ENCODE measurements at places on chromosomes 6 and 20.

- DNase-seq, result no peak
These were observed 590.9 kb upstream of the NRSN1 start for GRCh38 chr6:23535101-23535500.

DNA sequence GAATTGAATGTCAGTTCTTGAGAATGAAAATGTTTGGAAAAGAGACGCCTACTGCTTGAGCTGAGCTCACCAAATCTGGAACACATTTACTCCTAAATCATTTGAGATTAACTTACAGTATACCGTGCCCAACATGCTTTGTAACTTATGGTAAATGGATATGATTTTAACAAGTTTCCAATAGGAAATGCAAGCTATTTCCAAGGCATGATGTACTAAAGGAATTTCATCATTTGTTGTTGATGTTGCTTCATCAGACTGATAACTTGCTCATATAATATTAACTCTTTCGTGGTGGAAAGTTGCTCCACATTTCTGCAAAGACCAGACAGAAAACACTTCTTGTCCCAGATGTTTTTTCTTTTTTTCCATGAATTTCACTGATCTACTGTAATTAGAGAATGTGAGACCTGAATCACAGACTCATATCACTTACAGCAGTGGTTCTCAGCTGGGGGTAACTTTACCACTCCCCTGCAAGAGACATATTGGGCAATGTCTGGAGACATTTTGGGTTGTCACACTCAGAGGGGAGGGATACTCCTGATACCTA is 116.6 kb upstream of the TRAF3IP2 start:
- DNase-seq, result no peak

DNA sequence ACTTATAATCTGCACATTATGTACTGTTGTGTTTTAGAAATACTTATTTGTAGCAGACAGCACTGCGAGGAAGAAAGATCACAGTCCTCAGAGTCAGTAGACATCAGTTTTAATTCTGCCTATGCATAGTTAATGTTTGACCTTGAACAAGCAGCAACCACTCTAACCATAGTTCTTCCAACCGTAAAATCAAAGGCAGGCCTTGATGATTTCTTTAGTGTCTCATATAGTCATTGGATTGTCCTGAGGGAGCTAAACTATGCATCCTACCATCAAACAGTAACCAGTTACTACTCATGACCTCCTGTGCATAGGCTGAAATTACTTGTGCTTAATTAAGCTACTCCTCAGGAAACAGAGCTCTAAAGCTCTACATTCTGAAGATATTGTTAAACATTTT is 294.8 kb upstream of the STXBP5 start:
- no peak for DNase-seq

- DNase-seq, result peak; percentile 19
These were observed 59.2 kb upstream of the PRSS16 start for GRCh38 chr6:27188061-27188884.

DNA sequence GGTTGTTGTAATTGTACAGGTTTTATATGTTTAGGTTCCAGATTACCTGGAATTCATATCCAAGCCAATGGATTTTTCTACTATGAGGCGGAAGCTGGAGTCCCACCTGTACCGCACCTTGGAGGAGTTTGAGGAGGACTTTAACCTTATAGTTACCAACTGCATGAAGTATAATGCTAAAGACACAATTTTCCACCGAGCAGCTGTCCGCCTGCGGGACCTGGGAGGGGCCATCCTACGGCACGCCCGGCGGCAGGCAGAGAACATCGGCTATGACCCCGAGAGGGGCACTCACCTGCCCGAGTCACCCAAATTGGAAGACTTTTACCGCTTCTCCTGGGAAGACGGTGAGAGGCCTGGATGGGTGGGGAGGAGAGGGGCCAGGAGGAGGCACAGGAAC is 13.6 kb downstream of the BRPF3 start:
- DNase-seq, result no peak

DNA sequence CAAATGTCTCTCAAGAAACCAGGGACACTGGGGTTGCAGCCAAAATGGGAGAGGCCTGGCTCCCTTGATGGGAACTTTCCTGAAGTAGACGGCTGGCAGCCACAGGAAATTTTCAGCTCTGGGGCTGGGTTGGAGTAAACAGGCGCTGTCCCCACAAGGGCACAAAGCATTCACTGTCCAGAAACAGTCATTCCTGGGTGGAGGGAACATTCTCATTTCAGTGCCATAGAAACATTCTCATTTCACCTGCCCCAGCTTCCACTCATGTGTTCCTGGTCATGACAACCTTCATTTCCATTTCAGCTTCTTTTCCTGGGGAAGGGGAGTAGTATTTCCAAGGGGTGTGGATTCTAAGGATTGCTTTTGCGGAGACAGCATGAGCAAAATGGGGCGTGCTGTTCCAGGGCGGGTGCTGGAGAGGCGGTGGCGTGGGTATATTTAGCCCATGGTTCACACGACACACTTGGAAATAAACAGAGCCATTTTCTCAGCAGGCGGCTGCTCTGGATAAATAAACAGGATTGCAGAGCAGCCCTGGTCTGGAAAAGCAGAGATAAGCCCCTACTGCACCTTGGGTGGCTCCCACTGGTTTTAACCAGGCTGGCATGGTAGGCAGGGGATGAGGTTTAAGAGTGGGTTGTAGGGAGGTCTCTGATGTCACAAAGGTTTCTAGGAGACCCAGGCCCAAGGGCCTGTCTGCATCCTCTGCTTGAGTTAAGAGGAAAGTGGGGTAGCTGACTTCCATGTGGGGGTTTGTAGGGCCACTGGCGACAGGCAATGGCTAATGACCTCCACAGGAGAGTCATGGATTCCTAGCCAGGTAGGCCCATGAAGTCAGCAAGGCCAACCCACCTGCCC is 32.9 kb downstream of the COX4I2 start:
- no peak for DNase-seq

- DNase-seq, result no peak
These were observed 1.4 kb upstream of the LEMD2 start for GRCh38 chr6:33790379-33790778.

DNA sequence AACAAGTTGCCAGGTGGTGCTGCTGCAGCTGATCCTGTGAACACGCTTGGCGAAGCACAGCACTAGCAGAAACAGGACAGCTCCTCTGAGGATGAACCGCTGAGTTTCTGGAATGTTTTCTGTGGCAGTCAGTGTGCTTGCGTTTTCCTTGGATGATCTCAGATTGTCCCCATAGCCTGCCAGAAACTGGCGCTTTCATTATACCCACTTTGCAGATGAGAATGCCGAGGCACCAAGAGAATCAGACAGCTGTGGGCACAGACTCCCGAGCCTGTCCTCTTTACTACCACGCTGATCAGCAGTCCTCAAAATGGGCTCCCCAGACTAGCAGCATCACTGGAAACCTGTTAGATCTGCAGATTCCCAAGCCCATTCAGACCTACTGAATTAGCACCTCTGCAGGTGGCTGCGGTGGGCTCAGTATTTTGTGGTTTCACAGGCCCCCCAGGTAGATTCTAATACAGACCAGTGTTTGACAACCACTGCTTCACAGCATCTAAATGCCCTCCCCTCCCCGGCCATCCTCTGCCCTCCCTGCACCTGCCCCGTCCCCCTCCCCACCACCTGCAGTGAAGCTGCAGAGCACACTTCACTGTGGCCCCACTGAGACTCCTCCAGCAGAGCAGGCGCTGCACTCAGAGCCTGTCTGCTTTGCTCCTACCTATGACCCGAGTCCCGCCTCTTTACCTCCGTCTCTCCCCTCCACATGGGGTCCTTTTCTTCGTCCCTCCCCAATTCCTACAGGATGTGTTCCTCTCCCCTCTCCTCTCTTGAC is 29.6 kb downstream of the SPATA2 start:
- DNase-seq, result no peak

DNA sequence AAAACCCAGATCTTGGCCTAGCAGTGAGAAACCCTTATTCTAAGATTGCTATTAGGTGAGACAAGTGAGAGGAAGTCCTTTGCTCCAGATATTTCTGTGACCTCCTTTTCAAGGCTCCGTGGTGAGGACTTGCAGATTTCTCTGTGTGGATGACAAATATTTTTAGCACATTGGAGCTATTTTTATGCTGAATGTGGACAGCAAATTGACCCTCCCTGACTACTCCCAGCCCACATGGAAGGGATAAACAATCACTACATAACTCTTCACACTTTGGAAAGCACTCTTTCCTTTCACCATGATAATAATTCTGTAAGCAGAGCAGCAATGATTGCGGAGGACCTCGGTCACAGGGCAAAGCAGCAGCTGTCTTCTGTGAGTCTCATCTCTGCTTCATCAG is 88.0 kb upstream of the ADGRF1 start:
- no peak for DNase-seq

GRCh38 chr6:87101067-87101466 is 6.2 kb upstream of the CGA start:
- no peak for DNase-seq

DNA sequence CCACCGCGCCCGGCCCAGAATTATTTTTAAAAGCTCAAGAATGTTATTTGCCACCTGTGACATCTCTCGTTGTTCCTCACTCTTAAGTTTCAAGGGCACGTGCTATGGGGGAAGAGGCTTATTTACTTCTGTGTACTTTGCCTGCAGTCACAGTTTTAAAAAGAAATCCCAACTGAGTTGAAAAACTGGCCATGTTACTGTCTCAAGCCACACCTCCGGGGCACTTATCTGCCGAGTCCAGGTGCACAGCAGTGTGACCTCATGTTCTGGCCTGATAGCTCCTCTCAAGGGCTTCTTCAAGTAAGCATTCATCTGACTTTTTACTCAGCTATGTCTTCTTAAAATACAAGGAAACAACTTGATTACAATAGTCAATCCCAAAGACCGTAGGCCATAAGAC is 34.5 kb downstream of the SHLD1 start:
- DNase-seq, result no peak

- no peak for DNase-seq
These were observed 158.8 kb downstream of the CDH26 start for GRCh38 chr20:60117065-60117464.

DNA sequence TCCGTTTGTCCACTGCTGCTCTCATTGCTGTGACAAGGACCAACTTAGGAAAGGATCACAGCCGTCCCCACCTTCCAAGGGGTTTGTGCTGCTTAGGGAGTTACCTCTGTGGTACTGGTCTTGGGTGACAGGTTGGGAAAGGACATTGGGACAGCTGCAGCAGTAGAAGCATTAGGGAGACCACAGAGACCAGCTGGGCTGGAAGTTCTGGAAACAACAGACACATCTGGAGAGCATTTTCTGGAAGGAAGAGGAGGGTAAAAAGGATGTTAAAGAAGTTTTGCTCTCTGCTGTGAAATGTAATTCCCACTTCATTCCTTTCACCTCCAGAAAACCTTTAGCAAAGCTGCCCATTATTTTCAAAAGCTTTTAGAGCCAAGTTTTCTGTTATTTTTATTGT is 304.2 kb downstream of the LRFN2 start:
- DNase-seq, result no peak

DNA sequence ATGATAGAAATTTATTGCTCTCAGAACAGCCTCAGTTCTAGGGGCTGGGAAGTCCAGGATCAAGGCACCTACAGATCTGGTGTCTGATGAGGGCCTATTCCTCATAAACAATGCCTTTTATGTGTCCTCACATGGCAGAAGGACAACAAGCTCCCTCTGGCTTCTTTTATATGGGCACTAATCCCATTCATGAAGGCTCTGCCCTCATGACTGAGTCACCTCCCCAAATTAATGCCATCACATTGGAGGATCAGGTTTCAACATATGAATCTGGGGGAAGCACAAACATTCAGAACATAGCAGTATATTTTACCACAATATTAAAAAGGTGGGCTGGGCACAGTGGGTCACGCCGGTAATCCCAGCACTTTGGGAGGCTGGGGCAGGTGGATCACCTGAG is 58.5 kb upstream of the CCN6 start:
- DNase-seq, result no peak

DNA sequence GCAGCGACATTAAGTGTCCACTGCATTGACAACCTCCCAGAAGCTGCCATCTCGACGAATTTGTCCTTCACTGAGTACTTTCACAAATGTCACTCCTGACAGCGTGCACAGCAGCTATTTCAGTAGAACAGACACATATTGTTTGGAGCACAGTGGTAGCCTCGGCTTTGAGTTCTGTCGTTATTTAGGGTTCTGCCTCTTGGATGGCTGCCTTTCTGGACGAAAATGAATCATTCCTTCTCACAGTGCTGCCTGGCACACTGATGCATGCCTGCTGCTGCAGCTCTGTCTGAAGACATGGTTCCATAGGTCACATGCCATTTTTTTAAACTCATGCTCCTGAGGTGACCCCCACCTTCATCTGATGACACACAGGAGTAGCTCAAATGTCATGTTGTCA is 477.0 kb downstream of the C6orf118 start:
- DNase-seq, result no peak

DNA sequence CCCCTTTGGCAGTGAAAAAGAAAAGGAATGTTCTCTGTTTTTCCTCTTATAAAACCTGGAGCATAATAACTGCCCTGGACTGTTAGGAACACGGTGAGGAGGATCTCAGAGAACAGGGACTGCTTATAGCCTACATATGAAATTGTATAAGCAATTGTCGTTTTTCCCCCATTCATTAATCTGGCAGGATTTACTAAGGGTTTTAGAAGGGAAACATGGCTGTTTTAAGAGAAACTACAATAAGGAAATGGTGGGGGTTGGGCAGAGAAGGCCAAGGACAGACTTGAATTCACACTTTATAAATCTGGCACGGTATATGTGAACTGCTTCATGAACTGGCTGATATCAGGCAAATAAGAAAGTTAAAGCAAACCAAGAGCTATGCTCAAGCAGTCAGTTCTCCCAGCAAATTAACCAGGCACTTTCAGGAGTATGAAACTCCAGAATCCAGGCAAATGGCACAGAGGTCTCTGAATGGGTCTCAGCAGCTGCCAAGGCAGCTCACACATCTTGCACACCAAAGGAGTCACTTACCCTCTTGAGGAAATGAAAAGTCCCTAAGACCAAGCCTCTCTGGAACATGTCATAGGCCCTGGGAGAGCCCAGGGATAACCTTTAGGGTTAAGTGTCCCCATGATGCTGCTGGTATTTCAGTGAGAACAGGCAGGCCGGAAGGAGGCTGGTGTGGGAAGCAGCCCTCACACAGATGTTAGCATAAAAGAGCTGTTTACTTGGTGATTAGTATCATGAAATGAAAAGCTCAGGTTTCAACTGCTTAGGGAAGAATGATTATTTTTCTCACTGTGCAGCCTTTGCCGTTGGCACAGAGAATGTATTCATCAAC is 260.5 kb upstream of the MARCKS start:
- no peak for DNase-seq

- no peak for DNase-seq
These were observed 79.7 kb downstream of the MMS22L start for GRCh38 chr6:97203343-97203742.

- DNase-seq, result no peak
These were observed 11.2 kb upstream of the TSBP1 start for GRCh38 chr6:32382757-32383420.

DNA sequence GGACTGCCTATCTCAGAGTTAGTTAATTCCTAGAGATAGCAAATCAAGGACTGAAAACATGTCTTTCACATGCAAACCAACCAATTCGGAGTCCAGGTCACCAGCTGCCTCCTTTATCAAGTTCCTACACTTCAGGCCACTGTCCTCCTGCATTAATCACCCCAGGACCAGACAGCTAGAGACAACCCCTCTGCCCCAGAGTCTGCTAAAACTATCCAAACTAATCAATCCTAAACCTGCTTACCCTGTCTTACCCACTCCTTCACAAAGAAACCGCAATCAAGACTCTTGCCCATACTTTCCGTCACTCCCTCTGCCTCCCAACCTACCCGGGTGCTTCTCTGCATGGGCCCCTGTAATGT is 207.0 kb downstream of the HIVEP2 start:
- DNase-seq, result no peak
